Breast epithelium (tissue), 4 donors: ENCODE measurements at places on chromosomes 2 and 18.
A peak's percentile ranks its signal among the peaks of the same experiment; 100 is the strongest.

DNA sequence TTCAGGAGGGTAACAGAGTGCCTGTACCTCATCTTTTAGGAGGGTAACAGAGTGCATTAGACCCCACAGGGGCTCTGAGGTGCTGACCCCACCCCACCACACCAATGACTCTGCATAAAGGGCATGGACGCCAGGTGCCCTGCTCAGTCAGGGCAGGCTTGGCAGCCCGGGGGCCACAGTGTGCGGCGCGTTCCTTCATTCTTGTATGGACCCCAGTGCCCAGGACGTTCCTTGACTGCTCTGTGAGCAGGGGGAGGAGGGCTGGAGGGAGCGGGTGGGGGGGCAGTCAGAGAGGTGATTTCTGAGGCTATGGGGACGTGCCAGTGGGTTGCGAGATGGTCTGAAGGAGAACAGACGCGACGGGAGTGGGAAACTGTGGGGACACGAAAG is 168.7 kb upstream of the NCK2 start:
- no peaks in the 10 kb centered on the region for H3K36me3 ChIP-seq
- peak overlapping the region; percentile 81 for H3K27ac ChIP-seq
- no peaks in the 10 kb centered on the region for H3K27me3 ChIP-seq

- no peaks in the 10 kb centered on the region for H3K4me1 ChIP-seq
- no peak overlapping the region for H3K27ac ChIP-seq
- H3K27me3 ChIP-seq = no peaks in the 10 kb centered on the region
- no peak overlapping the region for H3K4me3 ChIP-seq
- DNase-seq = no peak
Observed at GRCh38 chr2:17969661-17970060, 91.2 kb downstream of the KCNS3 start.

- DNase-seq = no peak
- no peak overlapping the region for H3K4me3 ChIP-seq
- H3K36me3 ChIP-seq = no peaks in the 10 kb centered on the region
- no peaks in the 10 kb centered on the region for H3K4me1 ChIP-seq
- H3K27me3 ChIP-seq = no peaks in the 10 kb centered on the region
Observed at GRCh38 chr2:57937456-57937855, 109.2 kb upstream of the VRK2 start.

- H3K36me3 ChIP-seq = no peaks in the 10 kb centered on the region
- H3K4me3 ChIP-seq = no peak overlapping the region
- no peak for DNase-seq
Observed at GRCh38 chr2:161150704-161151103, 9.5 kb upstream of the TANK start.

- no peak for DNase-seq
- H3K27me3 ChIP-seq = no peaks in the 10 kb centered on the region
- no peak overlapping the region for H3K27ac ChIP-seq
- no peaks in the 10 kb centered on the region for H3K36me3 ChIP-seq
- H3K4me3 ChIP-seq = no peak overlapping the region
Observed at GRCh38 chr18:77547757-77548156, 298.1 kb downstream of the GALR1 start.

GRCh38 chr18:28725876-28726275 is 548.9 kb upstream of the CDH2 start:
- no peaks in the 10 kb centered on the region for H3K4me1 ChIP-seq
- no peak overlapping the region for H3K27ac ChIP-seq
- DNase-seq = no peak
- no peaks in the 10 kb centered on the region for H3K36me3 ChIP-seq
- H3K4me3 ChIP-seq = no peak overlapping the region
